Gastroesophageal sphincter (tissue), 4 donors: ENCODE measurements at places on chromosomes 16 and 17. TPM values are rescaled to one million over a fixed set of nuclear protein-coding genes. Genes with fewer than 3 reads are reported as not detected.

GRCh38 chr17:66466106-66466820 lies 163.8 kb downstream of the PRKCA start:
- H3K27me3 ChIP-seq: no peaks in the 10 kb centered on the region
- ATAC-seq: no peak
- H3K27ac ChIP-seq: peak overlapping the region; percentile 74
- H3K4me3 ChIP-seq: no peak overlapping the region
- H3K4me1 ChIP-seq: peaks cover 24% of the 10 kb centered on the region

DNA sequence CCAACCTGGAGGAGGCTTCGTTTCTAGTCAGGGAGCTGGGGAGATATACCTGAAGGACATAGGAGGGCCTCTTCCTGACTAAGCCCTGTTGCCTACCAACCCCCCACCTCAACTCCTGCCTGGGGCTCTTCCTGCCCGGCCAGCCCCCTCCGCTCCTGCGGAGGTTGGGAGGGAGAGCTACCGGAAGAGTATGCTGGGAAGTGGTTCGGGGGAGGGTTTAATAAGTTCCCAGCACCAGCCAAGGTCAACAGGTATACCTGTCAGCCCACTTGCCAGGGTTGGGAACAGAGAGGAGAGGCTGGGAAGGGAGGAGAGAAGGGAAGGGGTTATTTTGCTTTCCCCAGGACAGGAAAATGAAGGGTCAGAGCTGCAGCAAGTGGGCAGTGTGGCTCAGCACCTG lies 4.7 kb downstream of the PPP1R1B start:
- H3K27ac ChIP-seq: no peak overlapping the region
- no peak for ATAC-seq
- no peaks in the 10 kb centered on the region for H3K4me1 ChIP-seq
- peaks cover 65% of the 10 kb centered on the region for H3K27me3 ChIP-seq
- no peak overlapping the region for H3K4me3 ChIP-seq

The MFAP4 gene
- 153 TPM for total RNA-seq

The ACSM5 gene
- total RNA-seq: 1.3 TPM

DNA sequence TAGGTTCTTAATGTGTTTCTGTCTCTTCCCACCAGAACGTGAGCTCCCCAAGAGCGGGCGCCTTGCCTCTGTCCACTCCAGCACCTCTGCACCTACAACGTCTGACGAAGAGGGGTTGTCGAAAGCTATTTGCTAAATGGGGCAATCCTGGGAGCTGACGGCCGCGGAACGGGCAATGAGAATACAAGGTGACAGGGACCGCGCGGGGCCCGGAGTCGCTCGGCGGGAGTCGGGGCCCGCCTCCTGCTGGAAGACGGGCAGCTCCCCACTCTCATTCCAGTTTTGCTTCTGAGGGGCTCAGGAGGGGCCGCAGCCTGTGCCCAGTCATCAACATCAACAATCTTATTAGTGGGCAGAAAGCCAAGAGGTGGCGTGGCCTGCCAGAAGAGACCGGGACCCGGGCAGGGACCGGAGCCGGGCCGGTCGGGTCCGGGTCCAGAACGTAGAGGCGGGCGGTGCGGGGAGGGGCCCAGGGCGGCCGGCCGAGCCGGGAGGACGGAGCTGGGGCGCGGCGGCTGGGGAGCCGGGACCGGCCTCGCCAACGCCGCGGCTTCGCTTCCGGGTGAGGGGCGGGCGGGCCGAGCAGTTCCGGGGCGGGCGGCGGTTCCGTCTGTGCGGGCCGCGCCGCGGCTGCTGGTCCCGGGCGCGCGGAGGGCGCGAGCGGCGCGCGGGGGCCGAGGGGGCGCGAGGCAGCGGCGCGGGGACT lies at the start of gene MOSMO:
TSS of gene MOSMO (plus strand) at position 603 of the 706 bp plus-strand sequence. CDS start 191 bp downstream, outside the sequence.
- no peaks in the 10 kb centered on the region for H3K27me3 ChIP-seq
- H3K27ac ChIP-seq: peak within 1 kb of the TSS; percentile 91
- H3K4me3 ChIP-seq: peak within 1 kb of the TSS; percentile 94

DNA sequence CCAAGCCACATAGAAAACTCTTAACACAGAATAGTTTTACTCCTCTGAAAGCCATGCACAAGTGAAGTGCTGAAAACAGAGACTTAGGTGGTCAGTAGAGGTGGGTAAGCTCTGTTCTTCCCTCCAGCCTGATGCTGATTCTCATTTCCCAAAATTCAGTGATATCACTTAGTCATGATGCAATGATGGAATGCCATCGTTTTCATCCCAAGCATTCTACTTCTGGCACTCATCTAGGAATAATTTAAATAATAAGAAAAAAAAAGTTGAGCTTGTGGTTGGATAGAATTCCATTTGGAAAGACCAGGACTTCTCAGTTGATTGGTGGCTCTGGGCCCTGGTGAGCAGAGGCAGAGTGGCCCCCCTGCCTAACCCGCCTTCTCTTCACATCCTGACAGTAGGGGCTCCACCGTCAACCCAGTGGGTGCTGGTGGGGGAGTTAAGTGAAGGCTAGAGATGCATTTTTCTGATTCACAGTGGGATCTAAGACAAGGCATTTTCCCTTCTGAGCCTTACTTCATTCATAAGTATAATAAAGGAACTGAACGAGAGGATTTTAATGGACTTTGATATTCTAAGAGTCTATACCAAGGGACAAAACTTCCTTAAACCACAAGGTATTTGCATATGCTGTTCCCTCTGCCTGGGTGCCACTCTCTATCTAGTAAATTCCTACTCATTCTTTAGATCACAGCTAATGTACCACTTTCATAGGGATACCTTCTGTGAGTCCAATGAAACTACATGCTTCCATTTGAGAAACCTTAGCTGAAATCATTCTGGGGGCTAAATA lies 310.3 kb upstream of the DYNLRB2 start:
- no peak overlapping the region for H3K27ac ChIP-seq
- peaks cover 3% of the 10 kb centered on the region for H3K4me1 ChIP-seq
- no peaks in the 10 kb centered on the region for H3K36me3 ChIP-seq
- H3K4me3 ChIP-seq: no peak overlapping the region

GRCh38 chr16:57570301-57571070 lies 28.0 kb downstream of the ADGRG5 start:
- ATAC-seq: no peak
- no peaks in the 10 kb centered on the region for H3K4me1 ChIP-seq
- H3K27me3 ChIP-seq: peaks cover 26% of the 10 kb centered on the region
- no peaks in the 10 kb centered on the region for H3K36me3 ChIP-seq

The FBXO31 gene
- 85.4 TPM for total RNA-seq

DNA sequence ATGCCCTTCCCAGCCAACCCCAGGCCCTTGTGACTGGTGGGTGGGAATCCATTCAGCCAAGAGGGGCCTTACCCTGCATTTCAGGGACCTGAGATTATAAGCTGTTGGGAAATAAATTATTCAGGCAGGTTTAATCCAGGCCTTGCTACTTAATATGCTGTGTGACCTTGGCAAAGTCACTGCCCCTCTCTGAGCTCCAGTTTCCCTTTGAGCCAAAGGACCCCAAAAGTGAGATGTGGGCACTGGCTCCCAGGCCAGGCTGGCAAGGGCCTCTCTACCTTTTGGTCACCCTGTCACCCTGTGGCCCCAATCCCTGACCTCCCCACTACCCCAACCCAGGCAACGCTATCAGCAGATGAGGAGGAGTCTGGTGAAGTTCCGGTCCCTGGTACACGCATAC lies 33.9 kb downstream of the MYO15A start:
- no peak overlapping the region for H3K27ac ChIP-seq
- ATAC-seq: no peak
- no peaks in the 10 kb centered on the region for H3K36me3 ChIP-seq
- no peak overlapping the region for H3K4me3 ChIP-seq

DNA sequence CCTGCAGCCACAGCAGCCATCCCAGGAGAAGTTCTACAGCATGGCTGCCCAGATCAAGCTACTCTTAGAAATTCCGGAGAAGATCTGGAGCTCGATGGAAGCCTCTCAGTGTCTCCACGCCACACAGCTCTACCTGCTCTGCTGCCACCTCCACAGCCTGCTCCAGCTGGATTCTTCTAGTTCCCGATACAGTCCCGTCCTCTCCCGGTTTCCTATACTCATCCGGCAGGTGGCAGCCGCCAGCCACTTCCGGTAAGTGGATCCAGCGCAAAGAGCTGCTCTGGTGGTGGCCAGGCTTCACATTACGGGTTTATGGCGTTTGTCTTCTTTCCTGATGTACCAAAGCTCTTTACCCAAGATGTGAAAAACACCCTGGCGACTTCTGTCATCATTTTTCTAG lies 3.6 kb downstream of the COG1 start:
- H3K4me1 ChIP-seq: peaks cover 41% of the 10 kb centered on the region
- H3K36me3 ChIP-seq: peaks cover 54% of the 10 kb centered on the region
- no peak for ATAC-seq
- no peak overlapping the region for H3K4me3 ChIP-seq
- H3K27ac ChIP-seq: no peak overlapping the region

- no peak for ATAC-seq
- H3K4me1 ChIP-seq: no peaks in the 10 kb centered on the region
- H3K36me3 ChIP-seq: no peaks in the 10 kb centered on the region
- H3K27me3 ChIP-seq: peaks cover 24% of the 10 kb centered on the region
- H3K27ac ChIP-seq: no peak overlapping the region
Measured at GRCh38 chr16:84255050-84255810, 15.4 kb upstream of the KCNG4 start.

DNA sequence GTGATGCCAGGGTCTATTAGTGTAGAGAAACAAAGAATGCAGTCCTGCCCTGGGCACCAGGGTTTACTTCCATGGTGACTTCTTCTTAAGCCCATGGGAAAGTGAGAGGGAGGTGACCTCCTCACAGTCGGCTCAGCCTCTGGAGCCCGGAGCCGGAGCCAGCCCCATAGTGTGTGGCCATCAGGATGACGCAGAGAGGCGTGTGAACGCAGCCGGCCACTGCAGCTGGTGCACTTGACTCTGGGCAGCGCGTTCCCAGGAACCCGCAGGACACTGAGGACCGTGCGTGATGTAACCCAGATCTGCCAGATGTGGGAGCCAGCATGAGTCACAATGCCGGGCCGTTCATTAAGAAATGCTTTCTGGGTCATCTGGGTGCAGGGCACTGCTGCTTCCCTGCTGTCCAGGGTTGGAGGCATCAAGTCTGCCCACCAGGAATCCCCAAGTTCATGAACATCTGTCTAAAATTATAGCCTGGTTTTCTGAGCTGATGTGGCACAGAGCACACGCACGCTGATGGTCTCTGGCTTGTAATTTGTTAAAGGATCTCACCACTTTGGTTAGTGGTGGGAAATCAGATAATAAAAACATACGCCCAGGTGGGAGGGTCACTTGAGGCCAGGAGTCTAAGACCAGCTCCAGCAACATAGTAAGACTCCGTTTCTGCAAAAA lies 114.1 kb downstream of the PITPNC1 start:
- no peaks in the 10 kb centered on the region for H3K36me3 ChIP-seq
- no peak overlapping the region for H3K4me3 ChIP-seq
- H3K27me3 ChIP-seq: no peaks in the 10 kb centered on the region
- peak; percentile 98 for ATAC-seq
- H3K27ac ChIP-seq: peak overlapping the region; percentile 78

The NPIPA2 gene
- total RNA-seq: 4.0 TPM

The ABAT gene
- total RNA-seq: 9.1 TPM

GRCh38 chr16:47507701-47508100 lies 46.6 kb downstream of the PHKB start:
- no peaks in the 10 kb centered on the region for H3K4me1 ChIP-seq
- no peak overlapping the region for H3K4me3 ChIP-seq
- H3K27ac ChIP-seq: no peak overlapping the region
- ATAC-seq: no peak
- H3K27me3 ChIP-seq: no peaks in the 10 kb centered on the region
- H3K36me3 ChIP-seq: peaks cover 70% of the 10 kb centered on the region

The CENPX gene
- 70.8 TPM for total RNA-seq

DNA sequence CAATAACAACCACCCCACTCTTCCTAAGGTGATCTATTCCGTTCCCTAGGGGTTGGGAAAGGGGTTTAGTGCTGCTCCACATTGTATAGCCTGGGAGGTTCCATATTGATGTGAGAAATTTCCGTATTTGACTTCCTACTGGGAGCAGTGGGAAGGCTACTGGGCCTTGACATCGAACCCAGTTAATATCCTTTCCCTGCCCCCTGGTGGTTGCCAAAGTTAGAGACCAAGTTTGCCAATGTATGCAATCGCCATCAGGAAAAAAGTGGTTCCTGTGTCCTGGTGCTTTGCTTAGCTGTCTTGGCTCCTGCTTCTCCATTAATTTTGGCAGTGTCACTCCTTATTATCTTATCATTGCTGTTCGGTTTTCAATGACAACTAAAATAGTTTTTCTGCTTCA lies 914.9 kb downstream of the KCNJ2 start:
- no peaks in the 10 kb centered on the region for H3K4me1 ChIP-seq
- H3K36me3 ChIP-seq: no peaks in the 10 kb centered on the region
- no peaks in the 10 kb centered on the region for H3K27me3 ChIP-seq
- no peak overlapping the region for H3K27ac ChIP-seq

DNA sequence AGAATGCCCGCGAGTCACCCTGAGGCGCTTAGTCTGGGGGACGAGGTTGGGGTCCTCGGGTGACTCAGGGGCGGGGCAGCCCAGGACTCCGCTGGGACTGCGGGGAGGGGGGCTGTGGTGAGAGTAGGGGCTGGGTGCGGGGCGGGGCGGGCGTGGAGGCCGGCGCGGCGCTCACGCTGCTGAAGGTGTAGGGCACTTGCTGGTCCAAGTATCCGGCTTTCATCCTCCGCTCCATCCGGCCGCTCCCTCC lies 832 bp downstream of the ETV4 start:
- peaks cover 29% of the 10 kb centered on the region for H3K4me1 ChIP-seq
- peak overlapping the region; percentile 58 for H3K4me3 ChIP-seq
- ATAC-seq: peak; percentile 9
- H3K27me3 ChIP-seq: peaks cover 78% of the 10 kb centered on the region

- no peaks in the 10 kb centered on the region for H3K36me3 ChIP-seq
- peaks cover 3% of the 10 kb centered on the region for H3K4me1 ChIP-seq
- peak overlapping the region; percentile 95 for H3K27ac ChIP-seq
Measured at GRCh38 chr17:18855831-18856569, 1.9 kb upstream of the PRPSAP2 start.

The CRYM gene
- not detected for total RNA-seq

DNA sequence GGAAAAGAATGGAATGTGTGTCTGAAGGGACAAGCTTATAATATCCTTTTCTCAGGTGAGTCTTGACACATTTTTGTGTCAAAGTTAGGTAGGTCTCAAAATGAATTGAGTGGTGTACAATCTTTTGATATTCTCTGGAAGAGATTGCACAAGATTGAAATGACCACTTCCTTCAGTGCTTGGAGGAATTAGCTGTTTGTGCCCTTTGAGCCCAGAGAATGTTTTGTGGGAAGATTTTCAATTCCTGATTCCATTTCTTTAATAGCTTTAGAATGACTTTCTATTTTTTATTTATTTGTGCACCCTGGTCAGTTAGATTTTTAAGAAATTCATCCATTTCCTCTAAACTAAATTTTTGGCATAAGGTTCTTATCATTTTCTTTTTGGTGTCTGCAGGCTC lies 1.6 kb upstream of the CCL13 start:
- H3K27me3 ChIP-seq: no peaks in the 10 kb centered on the region
- no peak for ATAC-seq
- H3K4me3 ChIP-seq: no peak overlapping the region
- no peaks in the 10 kb centered on the region for H3K4me1 ChIP-seq

The BCAR1 gene
- total RNA-seq: 63.7 TPM
